ENCODE measurements at places on chromosomes 3 and 15. TPM values are rescaled to one million over a fixed set of nuclear protein-coding genes. Genes with fewer than 3 reads are reported as not detected.

Gene RTP3
- total RNA-seq, result not detected

Gene SKIL
- 170 TPM for total RNA-seq

Gene PIERCE2
- total RNA-seq, result 0.44 TPM

Gene CHL1
- 0.04 TPM for total RNA-seq

Gene FMN1
- 1.9 TPM for total RNA-seq

Gene FGD5
- total RNA-seq, result 7.8 TPM

Gene TJP1
- total RNA-seq, result 140 TPM

Gene SCAANT1
- total RNA-seq, result not detected

Gene ATP13A4
- total RNA-seq, result 0.13 TPM

Gene RPL15
- total RNA-seq, result 2,865 TPM

Gene SOX14
- 0.57 TPM for total RNA-seq

Gene OR5K2
- not detected for total RNA-seq

Gene TSEN2
- 22.0 TPM for total RNA-seq

Gene UBR1
- total RNA-seq, result 22.2 TPM

Gene ACVR2B
- 105 TPM for total RNA-seq

Gene GOLGA6L4
- 2.8 TPM for total RNA-seq

Gene RABL3
- total RNA-seq, result 26.7 TPM

Gene CGNL1
- 34.6 TPM for total RNA-seq

Gene IL17RD
- total RNA-seq, result 31.7 TPM

Gene VEPH1
- total RNA-seq, result 7.7 TPM

Gene GAP43
- total RNA-seq, result 12.8 TPM

Gene FGF12
- total RNA-seq, result 5.1 TPM

Gene TEX9
- total RNA-seq, result 8.4 TPM

Gene PRICKLE2
- total RNA-seq, result 3.2 TPM

Gene CCDC39
- total RNA-seq, result 0.79 TPM

Gene PLOD2
- 17.9 TPM for total RNA-seq

Gene SLC12A1
- total RNA-seq, result 0.04 TPM
